HAP-1 (cell line): ENCODE measurements at places on chromosomes 7 and 10.

GRCh38 chr10:23189024-23189423, 3.1 kb upstream of the PTF1A start:
- no peak for DNase-seq

DNA sequence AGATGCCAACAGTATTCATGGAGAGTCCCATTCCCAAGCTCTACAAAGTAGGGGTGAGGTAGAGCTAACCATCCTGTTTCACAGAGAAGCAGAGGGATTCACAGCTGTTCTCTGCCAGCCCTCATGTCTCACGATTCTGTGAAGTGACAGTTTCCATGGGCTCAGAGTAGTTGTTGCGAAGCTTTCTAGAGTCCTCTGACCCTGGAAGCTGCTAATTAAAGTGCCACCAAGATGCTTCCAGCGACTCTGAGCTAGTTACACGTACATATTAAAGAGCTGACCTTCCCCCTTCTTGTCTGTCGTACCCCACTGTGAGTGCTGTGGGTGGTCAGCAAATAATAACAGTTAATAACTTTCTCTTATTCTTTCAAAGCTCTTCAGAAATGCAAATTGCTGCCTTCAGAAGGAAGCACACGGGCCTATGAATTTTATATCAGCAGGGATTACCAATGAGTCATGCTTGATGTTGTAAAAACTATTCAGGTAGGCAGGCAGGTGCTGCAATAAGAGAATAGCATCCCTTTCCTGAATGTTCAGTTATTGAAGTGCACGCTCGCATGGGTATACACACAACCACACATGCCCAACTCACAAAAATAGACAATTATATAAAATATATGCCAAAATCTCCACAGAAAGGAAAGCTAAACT, 34.1 kb downstream of the DNAJB9 start:
- peak; percentile 8 for DNase-seq

- DNase-seq = no peak
Observed at GRCh38 chr10:129020651-129021330, 446.2 kb upstream of the MGMT start.

DNA sequence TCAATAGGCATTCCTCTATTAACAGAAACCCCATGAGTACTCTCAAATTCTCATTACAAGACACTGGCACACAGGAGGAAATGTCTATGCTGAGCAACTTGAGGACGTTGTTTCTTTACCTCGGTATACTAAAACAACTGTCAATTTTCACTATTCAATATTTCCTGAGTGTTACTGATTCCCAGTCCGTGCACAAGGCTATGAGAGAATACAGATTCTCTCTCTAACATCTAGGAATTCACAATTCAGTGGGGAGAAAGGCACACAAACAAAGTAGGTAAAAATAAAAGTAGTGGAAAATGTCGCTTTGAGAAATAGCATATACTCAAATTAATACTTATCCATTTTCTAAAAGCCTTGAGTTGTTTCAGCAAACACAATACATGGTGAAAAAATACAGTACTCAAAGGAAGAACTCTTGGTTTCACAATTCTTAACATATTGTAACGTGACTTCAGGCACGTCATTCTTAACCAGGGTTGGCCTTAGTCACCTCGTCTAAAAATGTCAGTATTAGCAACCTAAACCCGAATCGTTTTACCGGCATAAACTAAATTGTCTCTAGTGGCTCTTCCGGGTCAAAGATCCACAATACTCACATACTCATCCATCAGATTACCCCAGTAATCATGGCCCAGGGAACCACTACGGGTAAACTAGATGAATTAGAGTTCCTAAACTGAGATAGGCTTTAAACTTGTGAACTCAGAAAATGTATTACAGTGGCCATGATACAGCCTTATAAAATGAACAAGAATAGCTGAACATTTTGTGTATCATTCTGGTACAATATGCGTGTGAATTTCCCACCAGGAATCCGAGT, 1.5 kb downstream of the IPMK start:
- peak; percentile 27 for DNase-seq

- DNase-seq = no peak
Observed at GRCh38 chr7:129767120-129768015, 155.8 kb downstream of the NRF1 start.

GRCh38 chr7:35513195-35513594, 181.7 kb downstream of the HERPUD2 start:
- no peak for DNase-seq

- DNase-seq = no peak
Observed at GRCh38 chr10:110842326-110842904, 29.3 kb upstream of the PDCD4 start.

DNA sequence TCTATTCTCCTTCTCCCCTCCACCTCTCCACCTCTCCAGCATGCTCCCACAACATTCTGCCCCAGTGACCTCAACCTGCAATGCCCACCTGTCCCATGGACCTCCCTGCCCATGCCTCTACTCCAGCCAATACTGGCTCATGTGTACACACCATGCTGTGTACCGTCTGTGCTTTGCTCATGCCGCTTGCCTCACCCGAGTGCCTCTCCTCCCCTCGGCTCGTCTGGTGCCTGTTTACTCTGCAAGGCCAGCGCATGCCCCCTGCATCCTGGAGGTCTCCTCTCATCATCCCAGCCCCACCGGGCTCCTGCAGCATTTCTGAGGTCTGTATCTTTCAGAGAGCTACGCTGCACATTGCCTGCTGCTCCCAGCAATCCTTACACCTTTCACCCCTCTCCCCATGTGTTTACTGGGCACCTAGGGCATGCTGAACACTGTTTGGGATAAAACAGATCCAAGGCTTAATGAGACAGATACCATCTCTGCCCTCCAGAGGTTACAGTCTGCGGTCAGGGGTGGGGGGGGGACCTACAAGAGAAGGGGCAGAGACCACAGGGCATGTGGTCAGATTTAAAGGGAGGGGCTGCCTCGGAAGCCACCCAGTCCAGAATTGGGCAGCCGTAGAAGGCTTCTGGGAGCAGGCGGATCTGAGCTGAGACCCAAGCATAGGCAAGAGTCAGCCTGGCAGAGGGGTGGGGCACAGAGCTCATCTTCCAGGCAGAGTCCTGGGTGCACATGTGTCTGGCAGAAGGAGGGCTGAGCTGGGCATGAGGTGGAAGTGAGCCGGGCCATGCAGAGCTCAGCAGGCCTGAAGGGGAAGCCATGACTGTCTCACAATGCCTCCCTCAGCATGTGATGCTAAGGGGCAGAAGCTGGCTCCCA, 29.6 kb upstream of the PSAP start:
- DNase-seq = no peak

DNA sequence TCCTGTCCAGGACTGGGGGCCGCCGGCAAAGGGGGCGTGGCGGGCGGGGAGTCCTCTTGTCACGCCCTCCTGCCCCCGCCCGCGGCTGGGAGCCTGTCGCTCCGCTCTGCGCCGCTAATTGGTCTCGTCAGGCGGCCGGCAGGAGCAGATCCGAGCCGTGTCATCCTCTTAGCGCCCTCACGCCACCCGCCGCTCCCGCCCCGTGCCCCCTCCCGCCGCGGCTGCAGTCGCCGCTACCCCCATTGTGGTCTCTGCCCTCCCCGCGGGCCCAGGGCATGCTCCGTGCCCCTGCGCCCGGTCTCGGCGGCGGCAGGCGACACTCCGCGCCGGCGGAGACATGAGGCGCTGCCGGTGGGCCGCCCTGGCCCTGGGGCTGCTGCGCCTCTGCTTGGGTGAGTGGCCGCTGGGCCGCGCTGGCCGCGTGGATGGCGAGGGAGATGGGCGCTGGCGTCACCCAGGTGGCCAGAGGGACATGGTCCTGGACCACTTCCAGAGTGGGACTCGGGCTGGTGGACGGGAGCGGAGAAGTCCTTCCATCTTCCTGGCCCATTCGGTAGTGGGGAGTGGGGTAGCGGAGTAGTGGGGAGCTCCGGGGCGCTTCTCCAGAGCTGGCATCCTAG, at the start of gene CDHR1:
CDHR1 (plus strand) TSS at position 114 of the 620 bp plus-strand sequence; CDS start at position 338, 224 bp downstream.
- DNase-seq = peak; percentile 79

- no peak for DNase-seq
Observed at GRCh38 chr7:136446751-136447150, 421.7 kb upstream of the CHRM2 start.

DNA sequence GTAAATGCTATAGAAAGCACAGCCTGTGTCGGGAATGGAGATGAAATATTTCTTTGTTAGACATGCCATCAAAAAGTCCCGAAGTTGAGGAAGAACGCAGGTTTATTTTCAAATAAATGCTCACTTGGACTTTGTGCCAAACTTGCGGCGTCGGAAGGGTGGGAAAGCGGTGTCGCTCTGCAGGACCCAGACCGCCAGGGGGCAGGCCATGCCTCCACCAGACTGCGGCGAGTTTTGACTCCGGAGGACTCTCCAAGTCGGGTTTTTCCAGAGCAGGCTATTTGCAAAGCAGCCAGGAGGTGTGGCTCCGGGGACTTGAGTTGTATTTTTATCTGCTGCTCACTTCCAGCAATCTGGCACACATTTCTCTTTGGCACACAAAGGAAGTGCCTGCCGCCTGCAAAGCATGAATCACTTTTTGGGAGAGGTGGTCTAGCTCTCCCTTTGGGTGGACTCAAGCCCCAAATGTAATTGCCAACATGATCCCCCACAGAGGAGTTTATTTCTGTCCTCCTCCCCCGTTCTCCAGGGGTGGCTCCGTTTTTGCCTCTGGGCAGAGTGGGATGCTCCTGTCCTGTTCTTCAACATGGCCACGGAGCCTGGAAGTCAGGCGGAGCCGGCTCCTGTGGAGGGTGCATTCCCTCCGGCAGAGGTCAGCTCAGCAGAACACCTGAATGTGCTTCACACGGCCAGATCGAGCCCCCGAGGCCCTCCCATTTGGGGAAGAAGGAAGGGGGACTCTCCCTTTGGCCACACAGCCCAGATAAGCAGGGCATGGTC, 82.3 kb upstream of the GPR26 start:
- peak; percentile 45 for DNase-seq
